Stimulated activated CD4-positive, alpha-beta T cell treated with anti-CD3 and anti-CD28 coated beads, TNF-alpha, amount 100 ng/mL, for 24 hours (primary cell): ENCODE measurements at places on chromosomes 1 and 21.

DNA sequence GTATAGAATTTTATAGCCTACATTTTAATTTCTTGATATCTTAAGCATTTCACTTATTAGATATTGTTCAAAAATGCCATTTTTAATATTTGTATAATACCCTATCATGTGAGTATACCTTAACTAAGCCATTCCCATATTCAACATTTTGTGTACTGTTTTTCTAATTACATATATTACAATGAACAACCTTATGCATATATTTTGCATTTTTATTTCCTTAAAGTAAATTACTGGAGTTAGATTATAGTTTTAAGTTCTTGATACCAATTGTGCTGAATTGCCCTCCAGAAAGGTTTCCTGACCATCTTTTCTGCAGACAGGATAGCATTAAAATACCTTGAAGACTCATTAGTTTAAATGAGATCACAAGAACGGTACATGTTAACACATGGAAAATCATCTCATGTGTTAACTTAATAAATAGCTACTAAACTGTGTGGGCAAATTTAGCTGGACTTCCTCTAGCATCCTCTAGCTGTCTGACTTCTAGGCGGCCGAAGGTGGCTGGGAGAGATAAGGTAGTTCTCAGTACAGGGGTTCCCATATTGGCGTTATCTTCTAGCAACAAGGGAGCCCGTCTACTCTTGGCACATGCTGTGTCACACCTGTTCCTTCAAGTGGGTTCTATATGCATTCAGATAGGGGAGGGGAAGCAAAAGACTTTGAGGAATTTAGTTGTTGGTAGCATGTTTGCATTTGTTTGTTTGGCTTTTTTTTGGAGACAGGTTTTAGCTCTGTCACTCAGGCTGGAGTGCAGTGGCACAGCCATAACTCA, 8.9 kb downstream of the DCLRE1B start:
- no peak for DNase-seq

GRCh38 chr1:218658899-218659298, 313.8 kb downstream of the TGFB2 start:
- DNase-seq, result no peak

DNA sequence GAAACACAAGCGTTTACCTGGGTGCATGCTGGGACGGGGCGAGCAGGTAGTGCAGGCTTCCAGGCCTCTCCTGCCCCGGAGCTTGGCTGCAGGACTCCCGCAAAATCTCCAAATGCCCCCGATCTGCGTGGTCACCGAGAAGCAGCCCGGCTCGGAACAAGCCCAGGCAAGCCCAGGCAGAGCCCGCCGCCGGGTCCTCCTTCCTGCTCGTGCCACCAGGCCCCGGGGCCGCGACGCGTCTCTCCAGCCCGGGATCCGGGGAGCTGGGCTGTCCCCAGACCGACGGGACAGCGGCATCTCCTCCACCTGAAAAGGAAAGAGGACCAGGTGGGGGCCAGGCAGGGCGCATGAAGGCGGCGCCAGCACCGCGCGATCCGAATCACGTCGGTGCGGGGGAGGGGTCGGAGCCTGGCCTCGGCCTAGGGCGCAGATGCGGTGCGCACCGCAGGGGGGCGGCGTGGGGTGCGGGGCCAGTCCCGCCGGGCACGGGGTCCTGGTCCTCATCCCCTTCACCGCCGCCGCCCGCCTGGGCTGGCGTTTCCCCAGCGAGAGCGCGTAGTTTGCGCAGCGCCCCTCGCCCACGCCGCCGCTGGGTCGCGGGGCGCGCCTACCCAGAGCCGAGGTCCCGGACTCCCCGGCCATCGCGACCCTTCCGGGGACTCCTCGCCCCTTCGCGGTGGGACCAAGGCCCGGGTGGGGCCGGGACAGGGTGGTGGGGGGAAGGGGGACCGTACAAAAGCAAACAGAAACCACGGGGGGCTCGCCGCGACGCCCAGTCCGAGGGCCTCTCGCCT, 52.4 kb upstream of the H6PD start:
- no peak for DNase-seq

DNA sequence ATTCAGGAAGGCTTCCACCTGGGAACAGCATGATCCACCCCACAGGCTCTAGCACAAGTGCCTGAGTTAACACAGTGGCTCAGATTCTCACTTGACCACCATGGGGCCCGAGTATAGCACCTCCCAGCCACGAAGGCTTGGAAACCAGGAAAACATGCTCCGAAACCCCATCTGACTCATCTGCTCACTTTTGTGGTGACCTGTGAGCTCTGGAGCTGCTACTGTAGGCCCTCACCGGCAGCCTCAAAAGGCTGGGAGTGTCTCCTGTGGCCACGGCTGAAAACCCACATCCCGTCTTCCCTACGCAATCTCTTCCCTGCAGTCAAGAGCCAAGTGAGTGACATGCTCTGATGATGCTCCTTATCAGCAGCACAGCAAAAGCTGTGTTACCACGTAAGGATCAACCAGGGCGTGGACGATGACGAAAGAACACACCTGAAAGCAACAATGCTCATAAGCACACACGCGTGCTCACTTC, 81.4 kb downstream of the TGFBR3 start:
- peak; percentile 46 for DNase-seq

- no peak for DNase-seq
Measured at GRCh38 chr1:170734412-170735175, 70.7 kb downstream of the PRRX1 start.

GRCh38 chr1:112460615-112461014, 48.1 kb upstream of the WNT2B start:
- DNase-seq, result no peak

DNA sequence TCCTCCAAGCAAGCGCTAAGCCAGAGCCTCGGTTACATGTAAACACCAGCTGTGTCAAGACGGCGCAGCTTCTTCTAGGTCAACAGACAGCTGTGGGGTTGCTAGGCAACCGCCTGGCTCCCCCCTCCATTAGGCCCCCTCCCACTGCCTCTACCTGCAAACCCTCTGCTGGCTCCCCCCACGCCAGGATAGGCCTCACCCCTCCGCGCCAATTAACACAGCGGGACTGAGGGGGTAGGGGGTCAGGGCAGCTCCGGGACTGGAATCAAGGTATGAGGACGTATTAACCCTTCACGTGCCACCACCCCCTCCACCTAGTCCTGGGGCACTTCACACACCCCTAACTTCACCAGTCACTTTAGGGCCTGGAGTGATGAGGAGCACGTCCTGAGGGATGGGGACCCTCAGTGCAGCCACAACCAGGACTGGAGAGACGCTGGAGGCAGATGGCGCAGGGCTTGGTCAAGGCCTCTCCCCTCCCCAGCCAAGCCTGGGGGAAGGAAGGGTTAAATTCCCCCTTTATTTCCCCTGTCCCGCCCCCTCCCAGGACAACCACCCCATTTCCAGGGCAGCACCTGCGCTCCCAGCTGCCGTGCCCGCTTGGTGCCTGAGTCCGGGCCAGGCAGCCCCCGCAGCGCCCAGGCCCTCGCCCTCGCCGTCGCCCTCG, 37.4 kb upstream of the WASF2 start:
- no peak for DNase-seq

GRCh38 chr1:202200112-202200548, 6.5 kb downstream of the LGR6 start:
- DNase-seq, result no peak

- DNase-seq, result peak; percentile 3
Measured at GRCh38 chr1:17405898-17406759, 33.3 kb downstream of the RCC2 start.

- peak; percentile 21 for DNase-seq
Measured at GRCh38 chr1:6889875-6890480, 104.7 kb downstream of the CAMTA1 start.

- DNase-seq, result no peak
Measured at GRCh38 chr1:4309676-4310320, 344.6 kb upstream of the AJAP1 start.

DNA sequence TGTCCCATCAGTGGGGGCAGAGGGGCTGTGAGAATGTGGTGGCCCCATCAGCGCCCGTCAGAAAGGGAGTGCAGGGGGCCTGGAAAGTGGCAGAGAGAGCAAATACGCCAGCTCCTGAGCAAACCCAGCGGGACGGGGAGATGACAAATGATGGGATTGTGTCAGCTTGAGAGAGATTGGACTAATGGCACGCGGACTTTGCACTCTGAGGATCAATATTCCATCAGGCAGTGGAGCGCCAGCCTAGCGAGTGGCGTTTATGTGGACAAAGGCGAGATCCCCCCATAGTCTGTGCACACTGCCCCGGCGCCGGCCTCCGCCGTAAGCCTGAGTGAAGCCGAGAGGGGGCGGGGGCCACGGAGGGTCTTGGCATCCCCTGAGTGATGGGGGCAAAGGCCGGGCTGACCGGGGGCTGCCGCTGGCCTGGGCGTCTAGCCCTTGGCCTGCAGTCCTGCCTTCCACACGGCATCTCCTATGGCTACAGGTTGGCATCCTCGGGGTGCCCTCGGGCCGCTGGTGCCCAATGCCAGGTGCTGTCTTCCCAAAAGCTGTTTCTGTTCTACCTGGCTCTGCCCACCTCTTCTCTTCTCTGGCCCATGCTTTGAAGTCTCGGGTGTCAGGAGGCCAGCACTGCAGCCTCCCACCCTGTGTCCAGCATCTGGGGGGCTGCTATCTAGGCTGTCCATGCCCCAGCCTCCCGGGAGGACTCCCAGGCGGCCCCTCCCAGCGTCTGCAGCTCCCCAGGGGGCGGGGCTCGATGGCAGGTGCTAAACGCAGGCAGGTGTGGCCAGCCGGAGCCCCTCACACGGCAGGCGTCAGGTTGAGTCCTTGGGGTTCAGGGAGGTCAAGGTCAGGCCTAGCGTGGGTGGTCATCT, 46.5 kb downstream of the PRDM16 start:
- no peak for DNase-seq

DNA sequence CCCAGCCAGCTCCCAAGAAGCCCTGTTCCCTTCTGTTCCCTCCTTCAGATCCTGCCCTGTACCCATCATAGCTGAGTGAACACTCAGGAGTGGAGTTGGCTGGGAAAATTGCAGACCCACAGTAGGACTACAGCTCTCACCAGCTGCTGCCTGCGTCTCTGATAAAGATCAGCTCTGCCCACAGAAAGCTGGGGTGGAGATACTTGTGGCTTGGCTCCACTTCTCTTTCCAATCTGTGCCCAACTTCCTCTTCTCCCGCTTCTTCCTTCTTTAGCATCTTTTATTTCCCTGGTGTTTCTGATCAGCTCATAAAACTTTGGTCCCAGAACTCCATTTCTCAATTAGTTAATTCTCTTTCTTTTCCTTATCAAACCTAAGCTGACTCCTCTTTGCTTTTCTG, 5.5 kb upstream of the CD1A start:
- no peak for DNase-seq

DNA sequence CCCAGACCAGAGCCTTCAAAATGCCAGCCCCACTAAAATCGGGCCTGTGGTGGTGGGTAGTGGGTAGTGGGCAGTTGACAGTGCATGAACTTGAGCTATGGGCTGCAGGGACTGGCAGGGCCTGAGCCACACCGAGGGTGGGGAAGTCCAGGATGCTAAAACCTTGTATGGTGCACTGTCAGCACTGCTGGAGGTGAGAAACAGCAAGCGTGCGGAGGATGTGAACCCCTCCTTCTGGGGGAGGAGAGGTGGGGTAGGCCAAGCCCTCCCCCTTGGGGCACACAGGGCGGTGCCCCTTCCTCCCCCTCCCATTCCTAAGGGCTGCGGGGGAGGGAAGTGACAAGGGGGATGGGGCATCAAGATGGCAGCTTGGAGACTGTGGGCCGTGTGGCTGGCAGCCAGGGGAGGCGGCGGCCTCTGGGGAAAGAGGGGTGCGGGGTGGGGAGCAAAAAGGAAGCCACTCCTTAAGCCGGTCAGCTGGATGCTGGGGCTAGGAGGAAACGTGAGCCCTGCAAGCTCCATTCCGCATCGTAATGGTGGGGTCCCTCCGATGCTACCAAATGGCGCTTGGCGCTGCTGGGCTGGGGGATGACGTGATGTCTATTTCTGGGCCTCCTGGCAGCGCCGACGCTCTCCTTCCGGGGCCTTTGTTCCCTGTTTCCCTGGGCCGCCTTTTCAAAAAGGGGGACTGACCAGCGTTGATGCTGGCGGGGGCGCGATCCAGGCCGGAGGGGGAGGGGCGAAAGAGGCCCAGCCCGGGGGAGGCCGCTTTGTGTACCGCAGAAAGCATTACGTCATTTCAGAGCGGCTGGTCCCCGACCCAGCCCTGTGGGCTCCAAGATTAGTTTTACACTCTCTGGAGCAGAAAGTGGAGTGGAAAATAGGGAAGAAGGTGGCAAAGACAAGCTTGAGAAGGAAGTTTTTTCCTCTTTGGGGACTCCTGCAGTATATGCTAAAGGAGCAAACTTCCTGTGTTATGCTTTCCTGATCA, 809 bp downstream of the SYT11 start:
- no peak for DNase-seq
